Fibroblast of skin of back (primary cell): ENCODE measurements at places on chromosomes 5 and 9.

GRCh38 chr9:94779693-94780290 is 53.3 kb downstream of the AOPEP start:
- DNase-seq = no peak

GRCh38 chr5:1887588-1888360 is 5.0 kb upstream of the IRX4 start:
- DNase-seq = no peak

DNA sequence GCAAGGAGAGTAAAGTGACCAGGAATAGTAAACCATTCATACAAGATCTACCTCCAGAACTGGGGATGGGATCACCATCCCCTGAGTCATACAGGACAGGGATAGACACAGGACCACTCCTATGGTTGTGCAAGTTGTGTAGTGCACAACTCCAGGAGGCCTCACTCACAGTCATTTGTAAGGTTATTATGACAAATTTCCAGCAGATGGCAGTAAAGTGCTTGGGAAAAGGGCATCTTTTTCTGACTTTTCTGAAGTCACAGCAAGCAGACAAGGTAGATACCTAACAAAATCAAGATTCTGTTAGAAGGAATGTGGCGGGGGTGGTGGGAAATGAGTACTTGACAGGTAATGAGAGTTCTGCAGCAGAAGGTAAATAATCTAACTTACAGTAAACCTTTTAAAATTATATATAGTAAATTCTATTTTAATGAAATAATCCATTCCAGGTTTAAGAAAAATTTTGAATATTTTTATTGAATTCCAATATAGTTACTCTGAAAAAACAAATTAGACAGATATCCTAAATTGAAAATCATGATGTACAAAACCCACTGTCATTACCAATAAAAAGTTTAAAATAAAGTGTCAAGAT is 16.7 kb upstream of the KIF27 start:
- DNase-seq = peak; percentile 65

GRCh38 chr5:96427824-96428223 is 5.2 kb downstream of the PCSK1 start:
- DNase-seq = peak; percentile 43

DNA sequence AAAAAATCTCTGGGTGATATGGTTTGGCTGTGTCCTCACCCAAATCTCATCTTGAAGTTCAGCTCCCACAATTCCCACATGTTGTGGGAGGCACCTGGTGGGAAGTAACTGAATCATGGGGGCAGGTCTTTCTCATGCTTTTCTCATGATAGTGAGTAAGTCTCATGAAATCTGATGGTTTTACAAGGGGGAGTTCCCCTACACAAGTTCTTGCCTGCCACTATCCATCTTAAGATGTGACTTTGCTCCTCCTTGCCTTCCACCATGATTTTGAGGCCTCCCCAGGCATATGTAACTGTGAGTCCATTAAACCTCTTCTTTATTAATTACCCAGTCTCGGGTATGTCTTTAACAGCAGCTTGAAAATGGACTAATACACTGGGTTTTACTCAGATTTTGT is 513.9 kb downstream of the TLE4 start:
- no peak for DNase-seq

GRCh38 chr5:100797861-100798260 is 105.2 kb downstream of the ST8SIA4 start:
- peak; percentile 63 for DNase-seq

DNA sequence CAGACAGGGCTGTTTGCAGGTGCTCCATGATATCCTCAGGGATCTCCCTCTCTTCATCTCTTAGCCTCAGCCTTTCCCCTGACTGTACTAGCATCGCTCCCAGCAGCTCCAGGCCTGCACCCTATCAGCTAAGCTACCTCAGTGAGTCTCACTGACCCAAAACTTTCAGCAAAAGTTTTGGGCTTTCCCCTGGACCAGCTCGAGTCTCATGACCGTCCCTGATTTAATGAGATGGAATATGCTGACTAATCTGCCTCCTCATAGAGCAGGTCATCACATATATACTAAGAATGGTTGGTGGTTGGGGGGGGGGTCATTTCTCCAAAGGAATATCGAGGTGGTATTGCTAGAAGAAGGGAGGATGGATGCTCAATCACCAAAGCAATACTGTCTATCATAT is 151.5 kb downstream of the NR3C1 start:
- DNase-seq = no peak
